ENCODE measurements at places on chromosomes 7 and 10.

DNA sequence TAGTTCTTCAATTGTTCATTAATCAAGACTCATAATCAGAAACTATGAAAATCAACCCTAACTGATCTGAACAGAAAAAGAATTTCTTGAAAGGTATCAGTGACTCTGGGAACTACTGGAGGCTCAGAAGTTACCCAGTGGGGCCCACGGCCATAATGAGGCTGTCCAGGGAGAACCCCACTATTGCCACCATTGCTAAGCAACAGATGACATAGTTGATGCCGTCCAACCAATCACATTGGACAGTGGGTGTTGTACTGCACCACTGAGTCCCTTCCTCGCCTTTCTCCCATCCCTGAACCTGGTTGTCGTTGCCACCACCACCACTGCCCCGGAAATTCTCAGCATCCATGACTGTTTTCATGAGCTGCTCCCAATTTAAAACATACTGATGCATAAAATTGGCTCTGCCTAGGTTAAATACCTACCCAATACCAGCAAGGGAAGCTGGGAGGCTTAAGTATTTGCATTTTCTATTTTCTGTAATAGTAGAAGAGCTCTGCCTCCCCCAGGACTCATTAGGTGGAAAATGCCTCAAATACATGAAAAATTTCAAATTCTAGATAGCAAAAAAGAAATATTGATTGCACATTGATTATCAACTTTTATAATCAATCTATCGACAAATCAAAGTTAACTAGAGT lies 26.7 kb upstream of the USP6NL start:
- DNase-seq, result no peak

DNA sequence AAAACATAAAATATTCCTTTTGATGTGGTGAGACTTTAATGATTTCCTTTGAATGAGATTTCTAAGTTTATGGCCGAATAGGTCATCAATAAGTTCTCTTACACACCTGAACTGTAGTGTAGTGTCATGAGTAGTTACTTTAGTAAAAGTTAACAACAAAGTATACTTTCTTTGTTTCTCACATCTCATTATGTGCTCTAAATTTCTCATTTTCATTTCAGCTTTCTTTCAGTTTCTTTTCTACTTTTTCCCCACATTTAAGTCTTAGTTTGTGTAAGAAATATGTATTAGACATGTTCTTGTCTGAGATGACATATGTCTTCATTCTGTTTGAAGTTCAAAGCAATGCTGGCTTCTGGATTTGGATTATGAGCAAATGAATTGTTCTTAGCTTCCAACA lies 348.1 kb downstream of the ANKRD7 start:
- no peak for DNase-seq

DNA sequence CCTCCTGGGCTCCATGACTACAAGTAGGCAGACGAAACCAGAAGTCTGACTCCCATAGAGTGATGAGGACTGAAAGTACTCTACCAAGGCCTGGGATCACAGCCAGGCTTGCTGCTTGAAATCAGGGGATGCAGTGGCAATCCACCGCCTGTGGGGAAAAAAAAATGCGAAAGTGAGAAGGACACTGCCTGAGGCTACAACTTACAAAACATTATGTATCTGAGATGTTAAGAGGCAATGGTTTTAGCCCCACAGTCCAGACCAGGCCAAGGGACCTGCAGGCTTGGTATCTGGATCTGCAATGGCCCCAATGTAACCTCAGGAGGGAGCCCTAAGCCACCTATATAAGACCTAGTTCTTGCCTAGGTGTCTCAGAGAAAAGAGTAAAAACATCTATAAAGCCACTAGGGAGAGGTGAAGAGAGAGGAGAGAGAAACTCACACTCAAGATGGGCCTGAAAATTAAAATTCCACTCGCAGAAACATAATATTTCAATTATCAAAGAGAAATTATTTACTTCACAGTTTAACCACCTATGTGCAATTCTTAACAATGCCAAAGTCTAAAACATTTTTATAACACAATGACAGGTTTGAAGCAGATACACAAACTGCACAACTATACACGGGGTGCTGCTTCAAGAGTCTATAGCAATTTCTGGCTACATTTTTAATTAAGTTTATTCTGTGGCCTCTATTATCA lies 13.9 kb downstream of the DNAJC1 start:
- peak; percentile 58 for DNase-seq

- DNase-seq, result no peak
Measured at GRCh38 chr7:20393616-20394015, 62.9 kb downstream of the ITGB8 start.

DNA sequence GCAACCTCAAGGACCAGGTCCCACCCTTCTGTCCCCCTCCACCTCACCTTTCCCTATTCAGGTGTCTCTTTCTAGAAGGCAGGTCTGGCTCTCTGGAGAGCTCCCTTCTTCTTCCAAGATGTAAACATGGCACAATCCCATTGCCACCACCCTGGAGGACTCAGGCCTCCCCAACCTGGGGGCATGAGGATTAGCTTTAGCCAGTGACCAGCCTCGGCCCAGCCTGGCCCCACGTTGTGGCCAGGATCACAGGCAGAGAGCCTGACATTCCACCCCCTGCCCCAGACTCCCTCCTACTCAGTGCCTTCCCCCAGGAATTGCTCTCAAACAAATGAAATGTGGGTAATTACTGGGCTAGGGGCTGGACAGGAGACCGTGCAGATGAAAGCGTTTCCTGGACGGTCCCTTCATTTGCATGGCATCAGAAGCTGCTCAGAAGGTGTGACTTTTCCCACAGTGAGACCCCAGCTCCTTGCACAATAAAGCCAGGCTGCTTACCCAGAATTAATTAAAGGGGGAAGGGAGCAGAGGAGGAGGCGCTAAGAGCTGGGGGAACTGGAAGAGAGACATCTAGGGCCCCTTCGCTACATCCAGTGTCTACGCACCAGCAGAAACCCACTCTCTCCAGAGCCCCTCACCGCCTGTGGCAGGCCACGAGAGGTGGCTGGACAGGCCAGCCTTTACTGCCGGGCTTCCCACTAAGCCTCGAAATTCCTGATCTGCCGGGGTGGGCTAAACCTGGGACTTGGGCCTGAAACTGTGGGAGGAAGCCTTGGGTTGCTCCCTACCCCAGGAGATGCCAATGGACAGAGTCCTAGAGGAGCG lies 7.7 kb downstream of the FGF8 start:
- no peak for DNase-seq

GRCh38 chr7:31875424-31875823 lies 188.4 kb downstream of the PPP1R17 start:
- DNase-seq, result no peak

- no peak for DNase-seq
Measured at GRCh38 chr7:128353610-128354009, 7.9 kb downstream of the PRRT4 start.

DNA sequence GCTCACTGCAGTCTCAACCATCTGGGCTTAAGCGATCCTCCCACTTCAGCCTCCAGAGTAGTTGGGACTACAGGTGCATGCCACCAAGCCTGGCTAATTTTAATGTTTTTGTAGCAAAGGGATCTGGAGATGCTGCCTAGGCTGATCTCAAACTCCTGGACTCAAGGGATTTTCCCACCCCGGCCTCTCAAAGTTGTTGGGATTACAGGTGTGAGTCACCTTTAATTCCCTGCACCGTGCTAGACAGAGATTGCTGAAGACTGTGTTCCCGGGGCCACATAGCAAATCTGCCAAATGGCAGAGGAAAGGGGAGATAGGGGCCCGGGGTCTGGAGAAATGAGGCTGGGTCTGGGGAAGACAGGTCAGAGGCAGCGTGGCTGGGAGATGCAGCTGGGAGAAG lies 20.6 kb upstream of the PSMG3 start:
- no peak for DNase-seq

GRCh38 chr7:24227603-24228359 lies 56.2 kb upstream of the NPY start:
- peak; percentile 80 for DNase-seq

GRCh38 chr7:134820295-134820694 lies 40.9 kb downstream of the CALD1 start:
- no peak for DNase-seq

DNA sequence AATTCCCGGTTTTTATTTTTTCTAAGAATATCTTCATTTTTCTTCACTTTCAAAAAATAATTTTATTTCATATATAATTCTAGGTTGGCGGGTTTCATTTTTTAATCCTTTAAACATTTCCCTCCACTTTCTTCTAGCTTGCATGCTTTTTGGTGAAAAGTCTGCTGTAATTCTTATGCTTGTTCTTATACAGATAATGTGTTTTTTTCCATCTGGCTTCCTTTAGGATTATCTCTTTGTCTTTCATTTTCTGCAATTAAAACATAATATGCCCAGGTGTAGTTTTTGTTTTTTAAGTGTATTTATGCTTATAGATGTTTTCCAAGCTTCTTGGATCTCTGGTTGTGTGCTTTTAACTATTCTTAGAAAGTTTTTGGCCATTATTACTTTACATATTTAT lies 341.3 kb upstream of the SEMA3C start:
- DNase-seq, result no peak
